SK-N-SH (cell line): ENCODE measurements at places on chromosomes 13 and 19. TPM values are rescaled to one million over a fixed set of nuclear protein-coding genes. Genes with fewer than 3 reads are reported as not detected.

CAPN12 gene
- polyA plus RNA-seq = 1.7 and 3.0 TPM in 2 replicates

DNA sequence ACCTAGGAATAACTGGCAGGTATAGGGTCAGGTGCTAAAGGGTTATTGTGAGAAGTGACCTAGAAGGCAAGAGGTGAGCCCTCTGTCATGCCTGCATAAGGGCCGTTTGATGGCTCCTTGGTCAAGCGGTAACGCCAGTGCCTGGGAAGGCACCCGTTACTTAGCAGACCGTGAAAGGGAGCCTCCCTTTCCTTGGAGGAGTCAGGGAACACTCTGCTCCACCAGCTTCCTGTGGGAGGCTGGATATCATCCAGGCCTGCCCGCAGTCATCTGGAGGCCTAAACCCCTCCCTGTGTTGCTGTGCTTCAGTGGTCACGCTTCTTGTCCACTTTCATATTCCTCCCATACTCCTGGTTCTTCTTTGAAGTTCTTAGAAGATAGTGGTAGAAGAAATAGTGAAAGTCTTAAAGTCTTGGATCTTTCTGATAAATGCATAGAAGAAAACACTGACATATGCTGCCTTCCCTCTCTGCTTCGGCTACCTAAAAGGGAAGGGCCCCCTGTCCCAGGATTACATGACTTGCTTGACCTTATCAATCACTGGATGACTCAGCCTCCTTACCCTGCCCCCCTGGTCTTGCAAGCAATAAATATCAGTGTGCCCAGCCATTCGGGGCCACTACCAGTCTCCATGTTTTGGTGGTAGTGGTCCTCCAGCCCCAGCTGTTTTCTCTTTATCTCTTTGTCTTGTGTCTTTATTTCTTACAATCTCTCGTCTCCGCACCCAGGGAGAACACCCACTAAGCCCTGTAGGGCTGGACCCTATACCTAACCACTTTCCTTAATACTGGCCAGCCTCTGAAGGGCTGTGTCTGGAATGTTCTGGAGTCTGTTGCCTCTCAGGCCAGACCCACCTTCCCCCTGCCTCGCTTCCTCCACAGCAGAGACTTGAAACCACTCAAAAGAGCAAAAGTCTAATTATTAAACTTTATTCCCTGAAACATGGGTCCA is 16.1 kb upstream of the ABCC4 start:
- H3K27me3 ChIP-seq = no peaks in the 10 kb centered on the region
- no peak for DNase-seq
- H3K4me1 ChIP-seq = no peaks in the 10 kb centered on the region; the same call in 1 of the 2 replicates
- no peaks in the 10 kb centered on the region for H3K36me3 ChIP-seq

GRCh38 chr19:290372-291005 is 714 bp downstream of the PLPP2 start:
- no peak overlapping the region for H3K27ac ChIP-seq
- peak; percentile 68 for DNase-seq
- no peaks in the 10 kb centered on the region for H3K4me1 ChIP-seq
- peak overlapping the region; percentile 54 for H3K4me3 ChIP-seq
- H3K27me3 ChIP-seq = no peaks in the 10 kb centered on the region
- no peaks in the 10 kb centered on the region for H3K36me3 ChIP-seq

CEACAM3 gene
- polyA plus RNA-seq = not detected in 2 replicates

GRCh38 chr13:95509521-95510310 is 42.8 kb upstream of the CLDN10 start:
- DNase-seq = no peak
- H3K27ac ChIP-seq = no peak overlapping the region
- H3K4me1 ChIP-seq = no peaks in the 10 kb centered on the region
- no peak overlapping the region for H3K4me3 ChIP-seq
- H3K27me3 ChIP-seq = no peaks in the 10 kb centered on the region

- no peak for DNase-seq
- H3K36me3 ChIP-seq = no peaks in the 10 kb centered on the region
- H3K4me1 ChIP-seq = no peaks in the 10 kb centered on the region; the same call in 1 of the 2 replicates
- no peak overlapping the region for H3K4me3 ChIP-seq
- H3K27me3 ChIP-seq = no peaks in the 10 kb centered on the region
These were observed 34.2 kb downstream of the NALCN start for GRCh38 chr13:101382086-101382485.

DNA sequence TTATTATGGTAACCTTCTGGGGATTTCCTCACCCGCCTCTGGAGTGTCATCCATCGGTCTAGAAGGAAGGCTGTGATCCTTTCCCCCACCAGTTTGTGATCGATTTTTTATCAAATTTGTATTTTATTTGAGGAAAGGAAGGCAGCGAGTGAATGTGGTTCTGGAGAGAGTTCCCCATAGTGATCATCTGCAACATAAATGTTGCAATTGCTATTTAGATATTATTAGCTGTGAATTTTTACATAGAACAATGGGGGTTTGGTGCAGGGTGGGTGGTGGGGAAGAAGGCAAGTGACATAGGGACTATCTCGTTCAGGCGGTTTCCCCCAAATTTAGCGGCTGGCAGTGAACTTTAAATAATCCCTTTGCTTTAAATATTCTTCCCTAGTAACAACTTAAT is 1.2 kb downstream of the CDK8 start:
- peak overlapping the region; percentile 88; the same call in 1 of the 2 replicates for H3K27ac ChIP-seq
- H3K36me3 ChIP-seq = no peaks in the 10 kb centered on the region
- H3K27me3 ChIP-seq = no peaks in the 10 kb centered on the region
- H3K4me1 ChIP-seq = peaks cover 8% of the 10 kb centered on the region
- H3K4me3 ChIP-seq = peak overlapping the region; percentile 69

GRCh38 chr19:21454901-21455300 is 50.5 kb upstream of the ZNF429 start:
- H3K36me3 ChIP-seq = no peaks in the 10 kb centered on the region; the same call in 1 of the 2 replicates
- H3K4me3 ChIP-seq = no peak overlapping the region
- H3K27ac ChIP-seq = no peak overlapping the region
- no peaks in the 10 kb centered on the region for H3K4me1 ChIP-seq
- DNase-seq = no peak

GRCh38 chr19:3404324-3405260 is 38.2 kb downstream of the NFIC start:
- peaks cover 5% of the 10 kb centered on the region; the same call in 1 of the 2 replicates for H3K36me3 ChIP-seq
- H3K27ac ChIP-seq = peak overlapping the region; percentile 65
- no peak overlapping the region for H3K4me3 ChIP-seq
- no peaks in the 10 kb centered on the region for H3K27me3 ChIP-seq
- DNase-seq = peak; percentile 66
